ENCODE measurements at places on chromosomes 1 and 21.

- no peak for DNase-seq
These were observed 405.1 kb upstream of the ADAMTS5 start for GRCh38 chr21:27371975-27372331.

DNA sequence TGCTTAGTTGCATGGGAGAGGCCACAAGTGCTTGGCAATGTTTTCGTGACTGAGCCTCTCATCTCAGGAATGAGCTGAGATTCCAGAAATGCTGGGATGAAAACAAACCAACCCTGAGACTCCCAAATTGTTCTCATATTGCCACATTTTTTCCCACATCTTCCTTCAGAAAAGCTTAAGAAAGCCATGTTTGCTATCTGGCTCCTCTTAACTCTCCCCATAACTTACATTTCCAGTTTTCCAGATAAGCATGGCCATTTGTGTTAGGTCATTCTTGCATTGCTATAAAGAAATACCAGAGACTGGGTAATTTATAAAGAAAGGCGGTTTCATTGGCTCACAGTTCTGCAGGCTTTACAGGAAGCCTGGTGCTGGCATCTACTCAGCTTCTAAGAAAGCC, 17.2 kb downstream of the DSCAM start:
- DNase-seq: no peak

- DNase-seq: no peak
These were observed 609 bp upstream of the ATF3 start for GRCh38 chr1:212607913-212608391.

- no peak for DNase-seq
These were observed 17.3 kb upstream of the LRP8 start for GRCh38 chr1:53344921-53345838.

DNA sequence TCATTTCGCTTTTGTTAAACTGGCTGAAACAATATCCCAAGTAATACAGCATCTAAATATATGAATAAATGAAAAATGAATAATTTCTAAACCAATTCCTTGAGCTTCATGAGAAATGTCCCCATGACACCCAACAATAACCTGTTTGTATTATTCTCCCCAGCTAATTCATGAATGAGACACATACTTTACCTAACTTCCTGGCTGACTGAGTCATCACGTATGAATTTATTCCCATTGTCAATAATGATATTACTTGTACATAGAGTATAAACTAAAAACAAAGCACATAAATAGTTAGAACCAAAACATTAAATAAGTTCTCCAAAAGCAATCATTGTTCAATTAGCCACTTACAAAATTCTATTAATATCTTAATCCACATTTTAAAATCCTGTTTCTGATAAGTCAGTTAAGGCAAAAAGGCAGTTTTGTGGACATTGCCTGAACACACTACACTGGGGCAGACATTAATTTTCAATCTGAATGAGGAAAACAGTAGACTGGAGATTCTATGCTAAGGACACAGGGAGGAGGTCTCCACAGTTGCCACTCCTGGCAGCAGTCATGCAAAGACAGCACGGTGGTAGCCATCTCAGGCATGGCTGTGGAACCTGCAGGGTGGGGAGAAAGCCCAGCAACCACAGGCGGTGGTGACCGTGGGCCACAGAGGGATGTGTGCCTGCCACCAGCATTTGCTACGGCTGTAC, 48.2 kb downstream of the SLC9C2 start:
- no peak for DNase-seq

- no peak for DNase-seq
These were observed 26.0 kb downstream of the FMO3 start for GRCh38 chr1:171116676-171117075.

DNA sequence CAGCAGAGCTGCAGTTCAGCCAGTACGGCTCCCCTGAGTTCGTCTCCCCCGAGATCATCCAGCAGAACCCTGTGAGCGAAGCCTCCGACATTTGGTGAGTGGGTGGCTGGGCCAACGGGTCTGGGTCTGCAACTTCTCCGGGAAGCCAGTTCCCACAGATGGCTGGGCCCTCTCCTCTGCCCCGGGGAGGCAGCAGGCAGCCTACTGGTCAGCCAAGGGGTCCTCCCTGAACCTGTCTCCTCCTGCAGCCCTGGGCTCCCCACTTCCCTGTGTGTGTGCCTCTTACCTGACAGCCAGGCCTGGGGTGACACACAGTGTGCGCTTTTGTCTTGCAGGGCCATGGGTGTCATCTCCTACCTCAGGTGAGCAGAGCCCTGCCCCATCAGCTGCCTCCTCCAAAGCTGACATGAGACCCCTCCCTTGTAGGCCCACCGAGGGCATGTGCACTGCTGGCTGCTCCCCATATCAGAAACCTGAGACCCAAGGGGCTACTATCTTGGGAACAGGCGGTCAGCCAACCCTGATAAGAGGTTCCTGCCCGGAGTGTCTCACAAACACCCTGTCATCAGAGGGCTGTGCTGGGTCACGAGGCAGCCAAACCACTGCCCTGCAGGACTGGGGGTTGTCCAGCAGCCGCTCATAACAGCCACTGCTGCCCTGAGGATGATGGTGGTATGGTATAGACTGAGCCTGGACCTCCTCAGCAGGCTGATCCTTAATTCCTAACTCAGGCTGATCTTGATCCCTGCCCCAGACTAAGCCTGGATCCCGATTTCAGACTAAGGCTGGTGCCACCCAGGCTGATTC, 37.6 kb downstream of the TRIM11 start:
- no peak for DNase-seq

- no peak for DNase-seq
These were observed 69.6 kb downstream of the GBP6 start for GRCh38 chr1:89433421-89433820.

GRCh38 chr1:228867108-228867950, 132.1 kb downstream of the RHOU start:
- DNase-seq: no peak

- DNase-seq: no peak
These were observed 2.2 kb downstream of the MAP7D1 start for GRCh38 chr1:36157973-36158826.

DNA sequence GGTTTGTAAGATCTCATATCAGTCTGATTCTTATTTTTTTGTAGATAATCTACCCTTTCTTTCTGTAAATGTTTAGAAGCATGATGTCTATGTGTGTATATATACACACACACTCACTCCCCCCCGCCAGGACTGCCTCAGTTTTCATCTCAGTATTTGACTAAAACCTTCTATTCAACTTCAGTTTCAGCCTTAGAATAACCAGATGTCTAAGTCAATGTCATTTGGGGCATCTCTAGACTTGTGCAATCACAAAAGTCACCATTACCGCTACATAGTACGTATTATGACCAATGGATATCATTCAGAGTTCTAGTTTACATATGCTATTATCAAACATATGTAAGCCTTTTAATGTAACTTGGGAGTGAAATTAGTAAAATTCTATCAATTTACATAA, 53.3 kb upstream of the BOLA1 start:
- no peak for DNase-seq

- no peak for DNase-seq
These were observed 173.2 kb downstream of the RRAGC start for GRCh38 chr1:38686167-38686926.

DNA sequence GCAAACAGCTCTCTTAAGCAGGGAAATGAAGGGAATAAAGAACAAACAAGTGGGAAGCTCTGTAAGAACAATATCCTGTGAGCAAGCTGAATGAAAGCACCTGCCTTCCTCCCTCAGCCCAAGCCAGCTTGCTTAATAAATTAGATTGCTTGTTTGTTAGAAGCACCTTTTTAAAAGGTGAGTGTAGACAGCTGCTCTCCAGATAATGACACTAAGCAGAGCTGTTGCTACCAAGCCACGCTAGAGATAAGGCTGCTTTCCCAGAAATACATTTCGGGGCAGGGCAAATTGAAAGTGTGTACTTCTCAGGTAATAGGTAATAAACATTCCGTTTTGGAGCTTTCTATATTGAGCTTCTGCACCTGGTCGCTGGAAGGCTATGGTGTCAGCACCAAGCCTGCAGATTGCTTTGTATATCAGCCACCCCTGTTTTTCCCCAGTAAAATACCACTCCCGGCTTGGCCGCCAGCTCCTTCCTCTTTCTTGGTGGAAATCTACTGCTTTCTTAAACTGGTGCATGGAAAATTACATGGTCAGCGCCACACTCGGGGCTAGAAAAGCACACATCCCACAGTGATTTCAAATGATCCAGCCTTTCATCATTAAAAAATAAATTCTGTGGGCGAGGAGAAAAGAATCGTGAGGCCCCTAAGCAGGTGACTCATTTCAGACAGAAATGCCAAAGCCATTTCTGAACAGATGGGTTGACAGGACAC, 151.3 kb downstream of the ETS2 start:
- DNase-seq: no peak

GRCh38 chr1:176701151-176701866, 238.3 kb downstream of the PAPPA2 start:
- DNase-seq: no peak

DNA sequence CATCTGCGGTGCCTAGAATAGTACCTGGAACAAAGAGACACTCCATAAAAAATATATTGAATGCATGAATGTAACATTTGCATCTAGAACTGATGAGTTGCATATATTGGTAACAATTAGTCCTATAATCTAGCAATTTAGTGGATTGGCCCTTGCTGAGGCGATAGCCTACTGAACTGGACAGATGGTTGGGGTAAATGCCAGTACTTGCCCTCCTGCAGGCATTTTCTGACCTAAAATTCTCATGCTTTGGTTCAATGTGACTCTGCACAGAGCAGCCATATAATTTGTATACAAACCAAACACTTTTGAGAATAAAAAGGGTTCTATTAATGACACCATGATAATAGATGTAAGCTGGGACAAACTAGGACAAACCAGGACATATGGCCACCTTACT, 313.6 kb downstream of the OLFM3 start:
- DNase-seq: no peak

GRCh38 chr21:46388896-46389295, 64.9 kb downstream of the PCNT start:
- no peak for DNase-seq

DNA sequence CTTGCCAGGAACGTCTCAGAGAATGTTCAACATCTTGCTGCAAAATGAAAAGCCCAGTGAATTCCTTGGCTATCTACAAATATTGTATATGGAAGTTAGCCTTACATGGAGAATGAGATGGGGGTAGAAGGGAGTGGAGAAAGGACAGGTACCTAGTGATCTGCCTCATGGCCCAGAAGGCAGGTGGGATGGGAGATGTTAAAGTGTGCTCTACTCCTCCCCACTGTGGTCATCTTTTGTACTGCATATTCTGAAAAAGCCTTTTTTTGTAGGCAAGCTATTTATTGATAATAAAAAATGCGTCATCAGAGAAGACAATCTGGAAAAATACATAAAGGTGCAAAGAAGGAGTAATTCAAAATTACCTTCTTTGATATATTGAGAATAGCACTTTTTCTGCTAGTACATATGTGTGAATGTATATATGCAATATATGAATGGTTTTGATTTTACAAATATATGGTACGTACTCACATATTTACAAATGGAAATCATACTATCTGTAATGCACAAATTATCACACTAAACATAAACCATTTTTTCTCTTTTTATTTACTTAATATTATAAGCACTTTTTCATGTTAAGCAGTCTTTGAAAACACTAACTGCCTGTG, 19.1 kb upstream of the SLC5A9 start:
- no peak for DNase-seq

DNA sequence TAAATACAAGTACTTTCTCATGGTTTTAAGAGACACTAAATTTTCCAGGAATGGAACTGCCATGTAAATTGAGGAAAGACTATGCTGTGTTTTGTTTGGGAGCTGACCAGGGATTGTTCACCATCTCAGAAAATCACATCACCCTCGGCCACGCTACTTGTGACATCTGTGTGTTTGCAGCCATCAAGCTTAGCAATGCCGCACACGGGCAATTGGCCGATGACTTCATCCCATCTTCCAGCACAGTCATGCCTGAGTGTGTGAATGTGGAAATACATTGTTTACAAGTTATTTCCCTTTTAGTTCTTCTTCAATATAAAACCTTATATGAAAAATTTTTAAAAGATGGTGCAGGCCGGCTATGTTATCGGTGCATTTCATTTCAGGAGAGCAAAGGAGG, 121.6 kb downstream of the GLIS1 start:
- DNase-seq: no peak

GRCh38 chr1:238546118-238546517, 655.4 kb upstream of the ZP4 start:
- DNase-seq: no peak

DNA sequence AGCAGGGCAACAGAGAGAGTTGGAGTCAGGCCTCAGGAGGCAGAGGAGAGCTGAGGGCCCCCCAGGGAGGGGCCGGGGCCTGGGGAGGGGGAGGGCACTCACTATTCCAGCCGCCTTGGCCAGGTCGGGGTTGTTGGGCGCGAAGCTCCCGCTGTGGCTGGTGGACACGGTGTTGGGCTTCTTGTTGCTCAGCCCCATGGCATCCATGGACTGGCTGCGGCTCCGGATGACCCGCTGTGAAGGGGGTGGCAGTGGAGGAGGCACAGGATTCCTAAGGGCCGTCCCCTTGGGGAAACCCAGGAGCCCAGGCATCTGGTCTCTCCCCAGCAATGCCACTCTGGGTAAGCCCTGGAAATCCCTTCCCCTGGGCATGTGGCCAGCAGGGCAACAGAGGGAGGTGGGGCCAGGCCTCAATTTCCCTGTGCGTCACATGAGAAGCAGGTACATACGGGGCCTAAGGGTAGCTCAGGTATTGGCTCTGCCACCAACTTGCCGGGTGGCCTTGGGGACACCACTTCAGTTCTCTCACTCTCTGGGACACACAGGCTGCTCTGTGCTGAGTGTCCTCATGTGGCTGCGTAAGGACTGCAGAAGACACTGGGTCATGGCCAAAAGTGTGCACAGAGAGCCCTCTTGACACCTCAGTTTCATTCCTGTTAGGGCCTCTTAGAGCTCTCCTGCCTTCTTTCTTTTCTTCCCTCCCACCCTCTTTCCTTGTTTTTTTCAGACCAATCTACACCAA, 63.0 kb downstream of the RAP1GAP start:
- DNase-seq: no peak

DNA sequence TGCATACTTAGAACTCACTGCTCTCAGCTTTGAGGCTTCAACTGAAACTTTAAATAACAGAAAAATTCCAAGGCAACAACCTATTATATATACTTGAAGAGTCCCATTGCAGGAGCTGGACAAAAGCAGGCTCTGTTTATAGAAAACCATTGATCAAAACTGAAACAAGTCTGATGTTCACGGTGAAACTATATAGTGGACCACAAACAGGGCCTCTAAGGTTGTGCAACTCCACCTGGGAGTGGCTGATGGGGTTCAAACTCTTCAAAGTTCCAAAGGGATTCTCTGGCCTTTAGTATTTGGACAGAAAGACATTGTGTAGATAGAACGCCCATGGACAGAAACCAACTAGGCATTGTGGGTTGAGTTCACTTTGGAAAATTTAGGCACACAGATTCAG, 140.3 kb downstream of the ZC3H11B start:
- no peak for DNase-seq

DNA sequence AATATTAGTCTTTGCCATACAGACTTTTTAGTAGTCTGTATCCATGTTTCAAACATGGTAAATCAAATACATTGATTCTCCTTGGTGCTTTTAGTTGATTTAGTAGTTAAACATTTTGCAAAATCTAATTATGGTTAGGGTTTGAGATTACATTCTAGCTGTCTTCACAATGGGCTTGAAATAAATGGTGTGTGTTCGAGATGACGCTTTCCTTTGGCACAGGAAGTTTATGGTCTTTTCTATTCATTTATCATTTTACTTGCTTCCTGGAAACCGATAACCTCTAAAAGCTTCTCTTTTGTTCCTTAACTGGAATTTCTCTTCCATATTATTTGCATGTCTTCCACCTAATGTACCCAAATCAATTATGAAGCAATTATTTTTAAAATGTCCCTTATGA, 38.4 kb downstream of the ZP4 start:
- DNase-seq: no peak

Measured in right renal pelvis (tissue), 4 donors.